ENCODE measurements at places on chromosomes 5 and 9. TPM values are rescaled to one million over a fixed set of nuclear protein-coding genes. Genes with fewer than 3 reads are reported as not detected.

- DNase-seq: no peak
These were observed 280.3 kb downstream of the DRD1 start for GRCh38 chr5:175163586-175164275.

GRAMD2B gene
- total RNA-seq: 4.0 TPM

DNA sequence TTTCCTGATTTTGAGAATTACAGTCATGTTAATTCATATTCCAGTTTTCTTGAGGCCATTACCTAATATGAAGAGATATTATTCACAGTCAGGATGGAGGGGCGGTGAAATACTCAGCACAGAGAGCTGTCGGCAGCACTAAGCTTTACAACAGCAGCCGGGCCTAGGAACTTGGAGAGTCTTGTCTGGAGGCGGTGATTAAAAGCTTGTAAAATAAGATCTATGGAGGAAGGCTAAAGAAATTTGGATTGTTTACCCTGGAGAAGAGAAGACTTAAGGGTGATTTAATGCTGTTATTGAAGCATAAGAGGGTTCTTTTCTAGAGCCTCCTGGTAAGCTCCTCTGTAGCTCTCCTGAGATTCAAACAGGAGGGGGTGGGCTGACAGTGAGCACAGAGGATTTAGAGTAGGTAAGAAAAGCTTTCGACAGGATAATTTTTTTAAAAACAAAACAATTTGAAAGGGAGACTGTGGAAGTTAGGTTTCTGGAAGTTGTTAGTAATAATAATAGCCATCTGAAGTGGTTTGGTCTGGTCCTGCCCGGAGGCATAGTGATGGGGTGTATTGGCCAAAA lies 406.3 kb upstream of the ADAMTSL1 start:
- no peak for DNase-seq

PCA3 gene
- not detected for total RNA-seq

- no peak for DNase-seq
These were observed 97.1 kb upstream of the ASTN2 start for GRCh38 chr9:117511852-117512481.

SEMA5A gene
- total RNA-seq: not detected

DNA sequence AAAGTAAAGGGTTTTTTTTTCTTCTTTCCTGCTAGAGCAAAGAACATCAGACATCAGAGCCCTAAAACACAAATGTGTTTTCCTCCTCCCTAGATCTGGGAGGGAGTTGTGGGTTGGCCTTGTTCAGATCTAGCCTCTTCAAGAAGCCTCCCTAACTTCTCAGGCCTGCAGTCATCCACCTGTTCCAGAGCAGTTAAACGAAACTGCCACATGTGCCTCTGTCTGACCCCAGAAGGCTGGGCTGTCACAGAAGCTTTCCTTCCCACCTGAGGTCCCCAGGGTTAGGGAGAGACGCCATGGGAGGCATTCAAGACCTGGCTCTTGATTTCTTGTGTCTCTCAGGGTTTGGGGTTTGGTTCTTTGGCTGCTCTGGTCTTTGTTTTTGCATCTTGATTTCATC lies 87.0 kb downstream of the DAB2IP start:
- DNase-seq: no peak

DNA sequence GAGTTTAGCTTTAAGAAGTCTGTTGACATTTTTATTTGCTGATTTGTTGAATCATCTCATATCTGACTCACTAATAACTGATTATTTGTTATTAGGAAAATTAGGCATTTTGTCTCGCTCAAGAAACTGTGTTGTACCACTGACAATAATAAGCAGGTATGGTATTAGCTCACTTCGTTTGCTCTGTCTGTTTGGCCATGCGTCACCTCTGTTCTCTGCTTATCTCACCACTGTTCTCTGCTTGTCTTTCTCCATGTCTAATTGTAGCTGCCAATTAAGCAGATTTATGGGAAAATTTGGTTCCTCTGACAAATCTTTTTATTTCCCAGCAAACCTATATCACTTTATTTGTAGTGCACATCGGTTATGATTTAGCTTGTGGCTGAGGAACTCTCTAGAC lies 138.9 kb downstream of the WDR41 start:
- DNase-seq: no peak

OR4F3 gene
- not detected for total RNA-seq

DNA sequence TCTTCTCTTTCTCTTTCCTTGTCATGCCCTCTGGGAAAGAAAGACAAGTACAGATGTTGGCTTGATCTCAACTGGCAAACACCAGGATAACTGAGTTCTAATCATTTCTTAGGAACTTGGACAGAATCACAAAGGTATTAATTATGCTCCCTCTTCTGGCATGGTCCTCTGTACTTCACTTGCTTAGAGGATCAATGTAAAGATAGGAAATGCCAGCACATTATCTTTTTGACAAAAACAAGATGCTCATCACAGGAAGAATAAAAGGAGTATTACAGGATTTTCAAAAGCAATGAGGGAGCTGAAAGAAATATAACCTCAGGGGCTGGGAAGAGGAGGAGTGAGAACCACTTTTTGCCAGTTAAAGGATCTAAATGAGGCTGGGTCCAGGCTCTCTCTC lies 70.6 kb downstream of the LHFPL2 start:
- DNase-seq: no peak

All from HT-29 (cell line).